Frontal cortex (tissue), 4 donors: ENCODE measurements at places on chromosomes 16 and 17.

DNA sequence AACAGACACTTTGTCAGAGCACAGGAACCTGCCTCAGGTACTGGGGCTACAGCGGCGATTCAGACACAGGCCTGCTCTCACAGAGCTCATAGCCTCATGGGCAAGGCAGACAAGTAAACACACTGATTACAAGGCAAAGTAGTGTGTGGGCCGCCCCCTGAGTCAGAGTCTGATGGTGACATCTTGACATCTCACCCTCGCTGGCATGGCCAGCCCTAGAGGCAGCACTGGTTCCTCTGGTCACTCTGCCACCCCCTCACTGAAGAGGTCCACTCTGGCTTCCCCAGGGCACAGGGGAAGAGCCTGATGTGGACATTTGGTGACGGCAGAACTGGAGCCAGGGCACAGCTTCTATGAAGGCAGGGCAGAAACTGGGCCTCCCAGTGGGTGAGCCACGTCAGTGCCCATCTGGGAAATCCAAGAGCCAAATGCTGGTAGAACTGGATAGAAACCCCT is 32.9 kb upstream of the TOB1 start:
- DNase-seq, result no peak

DNA sequence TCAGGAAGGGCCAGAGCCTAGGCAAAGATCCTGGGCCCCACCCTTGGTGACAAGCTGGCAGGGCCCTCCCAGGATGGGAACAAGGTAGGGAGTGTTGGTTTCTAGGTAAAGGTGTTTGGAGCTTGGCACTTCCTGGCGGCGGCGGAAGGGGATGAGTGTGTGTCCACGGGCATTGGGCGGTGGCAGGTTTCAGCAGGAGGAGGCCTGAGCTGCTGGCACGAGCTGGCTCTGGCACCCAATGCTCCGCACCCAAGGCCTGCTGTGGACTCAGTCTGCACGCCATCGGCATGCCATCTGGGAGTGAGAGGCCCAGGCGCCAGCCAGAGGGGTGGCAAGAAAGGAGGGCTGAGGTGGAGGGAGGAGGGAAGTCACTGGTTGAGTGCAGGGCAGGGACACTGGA is 46.9 kb upstream of the TAC4 start:
- no peak for DNase-seq

GRCh38 chr16:58882292-58882691 is 148.2 kb upstream of the GOT2 start:
- no peak for DNase-seq

GRCh38 chr16:3152277-3152990 is 17.6 kb downstream of the ZNF213 start:
- peak; percentile 70 for DNase-seq

DNA sequence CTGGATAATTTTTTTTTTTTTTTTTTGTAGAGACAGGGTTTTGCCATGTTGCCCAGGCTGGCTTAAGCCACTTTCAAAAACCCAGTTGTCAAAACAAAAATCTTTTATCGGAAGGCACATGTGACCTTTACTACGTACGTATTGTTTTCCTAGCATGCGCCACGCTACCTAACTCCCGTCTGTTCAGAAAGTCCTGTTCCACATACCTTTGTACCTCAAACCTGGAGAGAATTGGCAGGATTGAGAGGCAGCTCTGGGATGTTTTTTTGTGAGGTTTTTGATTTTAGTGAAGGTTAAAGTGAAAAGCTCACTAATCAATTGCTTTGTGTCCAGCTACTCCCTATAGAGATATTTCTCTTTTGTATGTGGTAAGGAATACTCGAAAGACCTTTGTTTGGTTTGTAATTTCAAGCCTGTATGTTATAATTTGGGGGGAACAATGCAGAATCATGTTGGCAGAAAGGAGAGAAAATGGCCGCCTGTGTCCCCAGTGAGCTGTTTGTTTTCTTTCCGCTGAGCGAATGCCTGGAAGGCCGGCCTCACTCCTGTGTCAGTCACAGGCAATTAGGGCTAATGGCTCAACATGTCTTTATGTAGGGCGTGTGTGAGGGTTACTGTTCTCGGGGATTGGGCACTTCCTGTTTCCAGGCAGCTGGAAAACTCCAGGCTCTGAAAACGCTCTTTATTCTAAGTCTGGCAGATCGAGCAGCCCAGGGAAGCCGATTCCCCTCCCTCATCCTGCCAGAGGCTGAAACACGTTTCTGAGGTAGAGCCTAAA is 60.8 kb upstream of the CLEC18A start:
- DNase-seq, result peak; percentile 59

GRCh38 chr16:74868501-74868900 is 93.9 kb upstream of the FA2H start:
- peak; percentile 16 for DNase-seq

GRCh38 chr16:77574867-77575624 is 140.2 kb upstream of the ADAMTS18 start:
- DNase-seq, result no peak

DNA sequence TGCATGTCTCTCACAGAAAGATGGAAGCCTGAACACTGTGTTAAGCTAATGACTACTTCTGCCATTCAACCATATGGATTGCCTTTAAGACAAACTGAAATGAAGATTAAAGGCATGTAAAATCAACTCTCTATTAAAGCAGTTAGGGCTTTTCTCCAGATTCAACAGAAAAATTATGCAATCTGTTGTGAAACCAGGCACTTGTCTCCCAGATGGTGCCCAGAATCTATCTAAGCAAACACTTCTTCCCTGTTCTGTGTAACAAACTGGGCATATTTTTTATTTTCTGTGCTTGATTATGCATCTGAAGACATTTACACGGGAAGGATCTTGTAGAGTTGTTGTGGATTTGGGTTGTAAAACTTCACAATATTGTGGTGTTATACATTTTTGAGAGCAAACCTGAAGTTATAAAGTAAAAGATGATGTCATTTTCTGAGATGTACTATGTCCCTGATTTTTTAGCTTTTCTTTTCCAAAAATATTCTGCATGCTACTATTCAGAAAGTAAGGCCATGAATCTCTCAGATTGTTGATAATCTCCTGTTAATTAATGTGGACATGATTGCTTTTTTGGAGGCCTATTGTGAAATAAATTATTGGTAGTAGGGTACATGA is 1550.3 kb downstream of the CDH8 start:
- no peak for DNase-seq

- no peak for DNase-seq
These were observed 46.4 kb downstream of the IRF8 start for GRCh38 chr16:85945424-85945751.

GRCh38 chr16:47881574-47881973 is 274.2 kb downstream of the ABCC12 start:
- no peak for DNase-seq

- DNase-seq, result peak; percentile 84
These were observed 3.1 kb upstream of the TPPP3 start for GRCh38 chr16:67396159-67397035.

- DNase-seq, result no peak
These were observed 587 bp downstream of the MMP2 start for GRCh38 chr16:55479430-55480140.

- DNase-seq, result no peak
These were observed 31.2 kb downstream of the HNF1B start for GRCh38 chr17:37713624-37714023.

- no peak for DNase-seq
These were observed 86.8 kb upstream of the WSB1 start for GRCh38 chr17:27207073-27207513.

DNA sequence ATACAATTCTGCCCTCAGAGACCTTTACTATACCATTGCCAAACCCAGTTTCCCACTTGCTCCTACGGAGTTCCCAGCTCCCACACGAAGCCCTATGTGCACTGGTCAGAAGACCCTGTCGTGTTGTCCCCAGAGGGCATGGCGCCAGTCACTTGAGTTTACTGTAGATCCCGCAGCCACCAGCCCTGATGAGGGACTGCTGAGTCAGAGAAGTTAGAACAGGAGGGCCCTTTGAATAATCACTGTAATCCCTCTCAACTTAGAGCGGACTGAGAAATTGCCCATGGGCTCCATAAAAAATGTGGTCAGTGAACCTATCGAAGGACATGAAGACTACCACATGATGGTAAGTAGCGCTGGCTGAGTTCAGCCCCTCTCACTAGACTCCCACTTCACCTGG is 9.2 kb downstream of the UBFD1 start:
- DNase-seq, result no peak

- no peak for DNase-seq
These were observed 96.0 kb downstream of the XYLT1 start for GRCh38 chr16:17374668-17375255.

GRCh38 chr16:10240854-10241613 is 58.8 kb upstream of the GRIN2A start:
- no peak for DNase-seq

GRCh38 chr17:82805823-82806222 is 34.0 kb downstream of the ZNF750 start:
- DNase-seq, result no peak

- no peak for DNase-seq
These were observed 14.2 kb downstream of the KIF1C start for GRCh38 chr17:5011928-5012327.

DNA sequence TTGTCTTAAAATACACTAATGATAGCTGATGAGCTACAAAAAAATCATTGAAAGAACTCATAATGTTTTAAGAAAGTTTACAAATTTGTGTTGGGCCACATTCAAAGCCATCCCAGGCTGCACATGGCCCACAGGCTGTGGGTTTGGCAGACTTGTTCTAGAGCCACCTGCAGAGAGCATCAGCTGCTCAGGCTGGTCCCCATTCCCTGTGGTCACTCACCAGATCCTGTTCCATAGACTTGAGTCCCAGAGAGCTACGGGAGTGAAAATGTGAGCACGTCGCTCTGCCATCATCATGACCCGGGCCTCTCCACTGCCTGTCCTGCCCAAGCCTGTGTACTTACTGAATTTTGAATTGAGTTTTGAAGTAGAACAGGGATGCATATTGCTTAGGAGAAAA is 6.9 kb downstream of the SLC26A11 start:
- DNase-seq, result no peak

- no peak for DNase-seq
These were observed 7.3 kb upstream of the CBX8 start for GRCh38 chr17:79803997-79804855.

GRCh38 chr17:15257258-15257788 is 7.8 kb downstream of the PMP22 start:
- peak; percentile 74 for DNase-seq

DNA sequence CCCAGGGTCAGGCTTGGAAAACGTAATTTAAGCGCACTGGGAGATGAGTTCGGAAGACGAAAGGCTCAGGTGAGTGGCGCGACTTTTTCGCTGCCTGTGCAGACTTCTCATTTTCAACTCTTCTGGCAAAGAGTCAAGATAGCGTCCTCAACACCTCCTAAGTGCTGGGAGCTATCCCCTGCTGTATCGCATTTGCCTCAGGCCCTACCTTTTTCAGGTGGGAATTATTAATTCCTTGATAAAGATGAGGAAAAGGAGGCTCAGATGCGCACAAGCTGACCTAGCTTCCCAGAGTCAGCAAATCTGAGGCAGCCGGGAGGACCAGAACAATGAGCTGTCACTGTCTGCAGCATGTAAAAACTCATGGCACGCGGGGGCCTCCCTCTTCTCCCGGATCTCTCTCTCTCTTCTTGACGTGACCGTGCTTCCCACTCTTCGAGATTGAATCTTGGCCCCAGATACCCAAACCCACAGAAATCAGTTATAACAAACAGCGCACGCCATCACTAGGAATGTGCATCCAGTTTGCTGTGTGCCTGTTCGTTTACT is 512 bp upstream of the ADAMTS18 start:
- no peak for DNase-seq

- DNase-seq, result no peak
These were observed 17.0 kb upstream of the KRT20 start for GRCh38 chr17:40901981-40902474.

- no peak for DNase-seq
These were observed 690 bp downstream of the RHOT1 start for GRCh38 chr17:32142857-32143526.

DNA sequence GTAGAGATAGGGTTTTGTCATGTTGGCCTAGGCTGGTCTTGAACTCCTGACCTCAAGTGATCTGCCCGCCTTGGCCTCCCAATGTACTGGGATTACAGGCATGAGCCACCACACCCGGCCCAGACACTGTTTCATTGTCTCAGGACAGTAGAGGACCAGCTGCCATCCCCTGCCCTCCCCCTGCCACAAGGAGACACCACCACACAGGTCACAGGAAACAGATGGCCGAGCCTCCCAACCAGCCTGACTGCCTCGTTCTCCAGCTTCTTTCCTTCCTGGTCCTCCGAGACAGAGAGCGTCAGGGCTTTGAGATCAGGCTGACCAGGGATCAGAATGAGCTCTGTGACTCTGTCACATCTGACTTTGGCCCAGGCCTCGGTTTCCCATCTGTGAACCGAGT is 20.8 kb upstream of the RNPS1 start:
- no peak for DNase-seq

DNA sequence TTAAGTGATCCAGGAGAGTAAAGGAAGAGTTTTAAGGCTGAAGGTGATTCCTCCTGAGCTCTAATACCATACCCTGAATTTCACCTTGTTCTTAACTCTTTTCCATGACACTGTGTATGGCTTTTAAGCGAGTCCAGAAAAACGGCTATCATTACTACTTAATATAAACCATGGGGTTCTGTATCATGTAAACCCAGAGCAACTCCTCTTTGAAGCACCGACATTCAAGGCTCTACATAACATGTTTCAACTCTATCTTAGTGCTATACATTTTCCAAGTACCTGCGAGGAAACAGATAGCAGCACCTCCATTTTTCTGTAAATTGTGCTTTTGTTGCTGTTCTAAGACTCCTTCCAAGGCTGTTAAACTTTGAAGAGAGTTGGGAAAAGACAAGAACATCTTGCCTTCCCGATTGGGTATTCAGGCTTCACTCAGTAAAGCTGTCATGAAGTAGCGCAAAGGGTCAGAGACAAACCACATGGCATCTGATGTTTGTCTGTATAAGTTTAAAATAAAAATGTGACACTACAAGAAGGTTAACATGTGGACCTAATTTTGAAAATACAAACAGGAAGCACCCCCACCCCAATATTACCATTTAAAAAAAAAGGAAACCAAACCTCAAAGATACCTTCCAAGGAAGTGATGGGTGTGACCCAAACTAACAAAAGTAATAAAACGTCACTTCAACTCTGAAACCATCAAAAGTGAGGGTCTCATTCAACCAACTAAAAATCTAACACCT is 3.9 kb downstream of the STAT5B start:
- DNase-seq, result no peak

GRCh38 chr16:1122398-1122765 is 26.3 kb upstream of the C1QTNF8 start:
- no peak for DNase-seq

GRCh38 chr17:51362811-51363585 is 102.7 kb downstream of the UTP18 start:
- no peak for DNase-seq

DNA sequence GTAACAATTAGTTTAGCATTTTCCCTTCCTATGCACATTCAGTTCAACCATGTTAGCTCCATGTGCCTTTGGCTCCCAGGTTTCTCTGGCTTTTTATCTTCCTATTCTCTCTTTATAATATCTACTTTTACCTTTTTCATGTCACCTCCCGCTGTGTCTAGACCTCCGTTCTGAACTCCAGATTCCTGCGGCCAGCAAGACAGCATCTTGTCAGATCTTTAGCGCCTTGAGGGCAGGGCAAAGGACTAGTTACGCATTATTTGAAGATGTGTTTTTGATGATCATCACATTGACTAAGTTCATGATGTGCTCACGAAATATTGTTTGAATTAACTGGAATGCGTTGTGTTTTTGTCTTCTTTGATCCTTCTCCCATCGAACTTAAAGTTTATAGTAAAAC is 1126.8 kb downstream of the CDH11 start:
- DNase-seq, result no peak
